NCI-H187 treated with DMSO at 0.1 percent for 48 hours (cell line): ENCODE measurements at places on chromosomes 12 and 14.

DNA sequence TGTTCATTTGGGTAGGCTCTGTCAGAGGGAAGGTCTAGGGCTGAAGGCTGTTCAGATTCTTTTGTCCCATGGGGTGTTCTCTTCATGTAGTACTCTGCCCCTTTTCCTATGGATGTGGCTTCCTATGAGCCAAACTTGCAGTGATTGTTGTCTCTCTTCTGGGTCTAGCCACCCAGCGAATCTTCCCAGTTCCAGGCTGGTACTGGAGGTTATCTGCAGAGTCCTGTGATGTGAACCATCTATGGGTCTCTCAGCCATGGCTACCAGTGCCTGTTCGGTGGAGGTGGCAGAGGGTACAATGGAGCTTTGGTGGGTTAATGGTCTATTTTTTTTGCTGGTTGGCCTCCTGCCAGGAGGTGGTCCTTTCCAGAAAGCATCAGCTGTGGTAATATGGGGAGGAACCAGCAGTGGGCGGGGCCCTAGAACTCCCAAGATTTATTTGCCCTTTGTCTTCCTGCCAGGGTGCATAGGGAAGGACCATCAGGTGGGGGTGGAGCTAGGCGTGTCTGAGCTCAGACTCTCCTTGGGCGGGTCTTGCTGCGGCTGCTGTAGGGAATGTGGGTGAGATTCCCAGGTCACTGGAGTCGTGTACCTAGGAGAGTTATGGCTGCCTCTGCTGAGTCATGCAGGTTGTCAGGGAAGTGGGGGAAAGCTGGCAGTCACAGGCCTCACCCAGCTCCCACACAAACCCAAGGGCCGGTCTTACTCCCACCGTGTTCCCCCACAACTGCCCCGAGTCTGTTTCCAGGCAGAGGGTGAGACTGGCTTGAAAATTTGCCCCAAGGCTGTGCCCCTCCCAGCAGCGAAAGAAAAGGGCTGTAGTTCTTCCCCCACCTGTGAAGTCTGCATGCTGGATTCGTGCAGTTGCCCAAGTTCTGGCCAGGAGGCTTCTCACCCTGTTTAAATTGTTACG is 17.5 kb downstream of the MTRFR start:
- DNase-seq = peak; percentile 53

DNA sequence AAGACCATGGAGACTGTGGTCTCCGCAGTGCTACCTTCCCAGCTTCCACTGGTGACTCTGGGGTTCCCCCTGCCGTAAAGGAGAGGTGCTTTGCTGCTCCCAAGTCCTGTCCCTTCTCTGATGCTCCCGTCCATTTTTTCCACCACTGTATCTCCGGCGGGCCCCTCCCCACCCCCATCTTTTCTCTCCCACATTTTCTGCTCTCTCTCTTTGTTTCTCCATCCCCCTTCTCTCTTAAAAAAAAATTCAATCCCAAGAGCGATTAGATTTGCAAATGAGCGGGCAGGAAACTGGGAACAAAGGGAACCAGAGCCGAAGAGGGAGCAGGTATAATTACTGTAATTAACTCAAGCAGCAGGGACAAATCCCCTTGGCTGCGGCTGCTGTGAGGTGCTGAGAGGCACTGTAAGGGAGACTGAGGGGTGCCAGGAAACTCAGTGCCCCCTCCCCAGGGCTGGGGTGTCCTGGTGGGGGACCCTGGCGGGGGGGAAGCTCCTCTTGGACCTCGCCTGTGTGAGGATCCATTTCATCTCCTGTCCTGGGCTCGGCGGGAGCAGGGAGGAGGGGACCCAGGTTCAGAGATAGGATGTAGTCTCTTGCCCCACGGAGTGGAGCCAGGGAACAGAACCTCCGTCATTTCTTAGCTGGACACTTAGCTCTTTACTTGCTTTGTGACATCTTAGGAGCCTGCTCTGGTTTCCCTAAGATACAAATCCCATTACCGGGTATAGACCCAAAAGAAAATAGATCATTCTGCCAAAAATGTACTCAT is 140.4 kb upstream of the NRXN3 start:
- no peak for DNase-seq

DNA sequence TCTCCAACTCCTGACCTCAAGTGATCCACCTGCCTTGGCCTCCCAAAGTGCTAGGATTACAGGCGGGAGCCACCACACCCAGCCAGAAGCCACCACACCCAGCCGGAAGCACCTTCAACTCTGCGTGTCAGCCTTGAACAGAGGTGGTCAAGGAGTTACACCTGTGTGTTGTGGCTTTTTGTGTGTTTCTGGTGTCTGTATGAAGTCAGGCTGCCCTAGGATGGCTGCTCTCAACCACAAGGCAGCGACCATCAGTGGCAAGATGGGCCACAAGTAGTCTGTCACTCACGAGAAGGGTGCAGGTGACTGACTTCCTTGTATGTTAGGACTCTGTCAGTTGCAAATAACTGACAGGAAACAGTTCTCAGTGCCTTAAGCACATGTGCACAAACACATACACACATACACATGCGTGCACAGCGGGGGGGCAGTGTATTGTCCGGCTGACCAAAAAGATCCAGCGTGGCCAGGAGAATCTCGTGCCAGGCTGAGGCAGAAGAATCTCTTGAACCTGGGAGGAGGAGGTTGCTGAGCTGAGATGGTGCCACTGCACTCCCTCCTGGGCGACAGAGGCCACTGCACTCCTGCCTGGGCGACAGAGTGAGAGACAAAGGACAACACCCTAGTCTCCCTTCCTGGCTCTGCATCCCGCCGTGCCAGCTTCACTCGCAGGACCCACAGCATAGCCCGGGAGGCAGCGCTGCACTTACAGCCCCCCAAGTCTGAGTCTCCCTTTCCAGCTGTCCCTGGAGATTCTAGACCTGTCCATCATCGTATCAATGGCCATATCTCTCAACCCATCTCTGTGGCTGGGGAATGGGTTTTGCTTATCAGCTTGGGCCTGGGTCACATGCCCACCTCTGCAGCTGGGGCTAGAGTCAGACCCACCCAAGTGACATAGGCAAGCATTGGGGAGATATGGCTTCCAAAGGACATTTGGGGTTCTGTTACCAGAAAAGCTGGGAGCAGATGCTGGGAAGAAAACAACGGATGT is 13.7 kb downstream of the P2RX4 start:
- DNase-seq = no peak

DNA sequence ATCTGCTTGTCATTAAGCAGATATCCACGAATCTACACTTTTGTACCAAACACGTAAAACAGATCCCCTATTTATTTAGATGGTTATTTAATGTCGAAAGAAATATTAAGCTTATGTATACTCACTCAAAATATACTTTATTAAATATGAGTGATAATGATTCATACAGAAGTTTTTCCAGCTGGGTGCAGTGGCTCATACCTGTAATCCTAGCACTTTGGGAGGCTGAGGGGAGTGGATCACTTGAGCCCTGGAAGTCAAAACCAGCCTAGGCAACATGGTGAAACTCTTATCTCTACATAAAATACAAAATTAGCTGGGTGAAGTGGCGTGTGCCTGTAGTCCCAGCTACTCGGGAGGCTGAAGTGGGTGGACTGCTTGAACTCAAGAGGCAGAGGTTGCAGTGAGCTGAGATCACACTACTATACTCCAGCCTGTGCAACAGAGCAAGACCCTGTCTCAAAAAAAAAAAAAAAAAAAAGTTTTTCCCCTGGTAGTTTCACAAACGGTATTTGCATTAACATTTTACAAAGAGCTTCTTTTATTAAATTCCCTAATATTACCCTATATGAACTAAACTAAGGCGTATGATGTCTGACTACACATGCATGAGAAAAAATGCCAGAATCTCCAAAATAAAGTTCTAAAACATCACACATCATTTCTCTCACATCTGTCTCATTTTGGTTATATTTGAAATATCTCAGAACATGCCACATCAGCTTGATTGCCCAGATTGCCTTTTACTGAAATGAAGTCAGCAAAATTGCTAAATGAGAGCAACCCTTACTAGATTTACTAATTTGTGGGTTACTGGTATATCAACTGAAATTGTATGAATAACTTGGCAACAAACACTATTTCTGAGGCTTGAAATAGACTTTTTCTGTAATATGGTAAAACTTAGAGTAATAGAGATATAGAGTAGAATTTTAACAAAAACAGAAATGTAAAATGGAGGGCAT is 74.9 kb downstream of the PAWR start:
- DNase-seq = no peak

DNA sequence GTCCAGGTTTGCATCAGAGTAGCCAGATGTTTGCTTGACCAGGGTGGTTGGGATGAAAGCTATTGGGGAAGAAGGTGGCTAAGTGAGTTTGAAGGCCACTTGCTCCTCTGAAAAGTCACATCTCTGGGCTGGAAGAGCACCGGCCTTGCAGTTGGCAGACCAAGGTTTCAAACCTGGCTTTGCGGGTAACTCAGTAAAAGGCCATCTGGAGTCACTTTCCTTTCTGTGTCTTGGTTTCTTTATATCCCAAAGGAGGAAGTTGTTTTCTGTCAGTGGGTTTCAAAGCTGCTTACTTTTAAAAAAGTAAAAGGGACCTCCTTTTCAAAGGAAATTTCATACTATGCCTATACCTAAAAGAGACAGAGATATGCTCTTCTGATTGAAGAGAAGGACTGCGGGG is 26.2 kb upstream of the CMA1 start:
- DNase-seq = no peak

- DNase-seq = no peak
Measured at GRCh38 chr12:41361738-41362137, 173.6 kb downstream of the PDZRN4 start.

- DNase-seq = no peak
Measured at GRCh38 chr14:32593290-32593942, 264.3 kb downstream of the AKAP6 start.

- no peak for DNase-seq
Measured at GRCh38 chr14:56417173-56417572, 162.4 kb upstream of the TMEM260 start.

DNA sequence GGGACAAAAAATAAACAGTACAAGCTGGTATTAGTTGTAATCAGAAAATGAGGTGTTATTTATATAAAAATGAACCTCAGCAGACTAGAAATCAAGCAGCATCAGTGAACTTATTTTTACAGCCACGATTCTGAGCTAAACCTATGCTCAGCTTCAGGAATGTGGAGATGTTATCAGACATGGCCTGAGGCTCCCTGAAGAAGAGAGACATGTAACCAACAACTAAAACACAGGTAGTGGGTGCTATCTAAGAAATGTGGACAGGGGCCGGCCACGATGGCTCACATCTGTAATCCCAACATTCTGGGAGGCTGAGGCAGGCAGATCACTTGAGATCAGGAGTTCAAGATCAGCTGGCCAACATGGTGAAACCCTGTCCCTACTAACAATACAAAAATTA is 534.3 kb downstream of the VRK1 start:
- no peak for DNase-seq

- DNase-seq = no peak
Measured at GRCh38 chr12:47737936-47738594, 12.8 kb upstream of the ENDOU start.

- DNase-seq = no peak
Measured at GRCh38 chr12:67989184-67989920, at the start of gene IFNG-AS1. IFNG-AS1 (plus strand) TSS chr12:67989447.

DNA sequence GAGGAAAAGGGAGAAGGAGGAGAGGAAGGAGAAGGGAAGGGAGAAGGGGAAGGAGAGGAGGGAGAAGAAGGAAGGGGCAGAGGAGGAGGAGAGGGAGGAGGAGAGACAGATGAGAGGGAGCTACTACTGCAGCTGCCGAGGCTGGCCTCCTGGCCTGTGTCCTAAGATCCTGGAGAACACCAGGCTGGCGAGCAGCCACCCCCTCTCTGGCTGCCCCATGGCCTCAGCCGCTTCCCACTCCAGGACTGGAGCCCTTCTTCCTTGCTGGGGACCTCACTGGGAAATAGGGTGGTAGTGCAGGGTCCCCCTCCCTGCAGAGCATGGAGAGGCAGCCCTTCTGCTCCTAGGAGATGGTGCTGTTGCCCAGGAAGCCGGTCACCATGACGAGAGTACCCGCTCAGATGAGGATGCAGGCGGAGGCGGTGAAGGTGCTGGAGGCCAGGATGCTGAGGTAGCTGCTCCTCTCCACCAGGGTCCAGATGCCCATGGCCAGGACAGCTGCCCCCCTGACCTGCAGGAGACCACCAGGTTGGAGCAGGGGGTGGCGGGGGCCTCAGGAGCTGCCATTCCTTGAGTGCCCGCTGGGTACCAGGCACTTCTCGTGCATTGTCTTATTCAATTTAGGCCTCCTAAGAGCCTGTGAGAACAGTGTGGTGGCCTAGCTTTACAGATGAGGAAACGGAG is 167.9 kb upstream of the PRMT8 start:
- no peak for DNase-seq

DNA sequence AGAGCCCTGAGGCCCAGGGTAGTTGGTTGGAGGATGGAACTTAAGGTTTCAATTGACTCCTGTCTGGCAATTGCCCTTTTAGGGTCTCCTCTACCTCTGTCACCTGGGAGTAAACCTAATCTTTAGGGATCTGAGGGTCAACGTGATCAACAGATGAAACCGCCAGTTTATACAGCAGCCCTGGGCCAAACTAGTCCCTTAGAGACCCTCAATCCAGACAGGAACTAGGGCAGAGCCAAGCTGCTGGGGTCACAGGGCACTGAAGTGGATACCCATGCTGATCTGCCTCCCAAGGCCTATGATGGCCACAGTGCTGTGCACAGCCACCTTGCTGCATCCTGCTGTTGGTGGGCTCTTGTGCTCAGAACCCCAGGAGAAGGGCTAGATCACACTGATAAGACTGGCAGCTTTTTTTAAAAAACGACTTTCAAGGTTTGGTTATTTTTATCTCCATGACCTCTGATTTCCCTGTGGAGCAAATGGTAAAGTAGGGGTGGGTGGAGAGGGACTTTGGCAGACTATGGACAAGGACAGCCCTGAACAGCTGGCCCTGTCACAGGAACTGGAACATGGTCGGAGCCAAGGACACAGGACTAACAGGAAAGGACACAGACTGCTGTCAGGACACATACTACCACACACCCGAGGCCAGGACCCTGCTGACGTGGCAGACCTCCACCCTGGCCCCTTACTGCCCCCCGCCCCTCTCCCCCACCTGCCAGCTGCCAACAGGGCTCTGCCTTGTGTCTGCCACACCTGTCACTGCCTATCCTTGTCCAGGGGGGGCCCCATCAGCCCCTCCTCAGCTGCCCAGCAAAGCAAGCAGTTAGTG is 474 bp downstream of the FITM1 start:
- DNase-seq = no peak

DNA sequence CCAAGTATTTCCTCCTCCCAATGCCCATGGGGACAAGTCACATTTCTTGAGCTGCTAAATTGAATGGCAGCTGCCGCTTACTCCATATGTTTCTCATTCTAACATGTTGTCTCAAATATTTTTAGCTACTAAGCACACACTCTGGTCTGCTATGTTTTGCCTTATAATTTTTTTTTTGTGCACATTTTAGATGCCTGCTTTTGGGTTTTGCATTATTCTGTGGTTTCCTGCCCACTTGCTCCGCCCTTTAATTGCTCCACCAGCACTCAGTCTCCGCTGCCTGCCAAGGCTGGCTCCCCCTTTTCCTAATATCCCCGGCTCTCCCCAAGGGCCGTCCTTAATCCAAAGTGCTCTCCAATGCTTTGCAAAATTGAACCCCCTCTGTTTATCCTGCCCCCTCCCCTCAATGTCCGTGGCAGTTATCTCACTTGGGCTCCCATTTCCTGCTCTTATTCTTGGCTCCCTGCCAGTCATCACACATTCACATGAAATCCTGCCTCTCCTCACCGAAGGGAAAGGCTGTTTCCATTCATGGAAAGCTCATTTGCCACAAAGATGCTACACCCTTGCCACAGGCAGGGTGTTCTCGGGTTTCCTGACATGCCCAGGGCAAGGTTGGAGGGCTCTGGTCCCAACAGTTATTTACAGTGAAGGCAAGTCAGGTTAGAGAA is 79.4 kb downstream of the C12orf75 start:
- peak; percentile 96 for DNase-seq

GRCh38 chr12:78795934-78796445 is 68.6 kb upstream of the SYT1 start:
- no peak for DNase-seq
